ENCODE measurements at places on chromosomes 13 and 19.

DNA sequence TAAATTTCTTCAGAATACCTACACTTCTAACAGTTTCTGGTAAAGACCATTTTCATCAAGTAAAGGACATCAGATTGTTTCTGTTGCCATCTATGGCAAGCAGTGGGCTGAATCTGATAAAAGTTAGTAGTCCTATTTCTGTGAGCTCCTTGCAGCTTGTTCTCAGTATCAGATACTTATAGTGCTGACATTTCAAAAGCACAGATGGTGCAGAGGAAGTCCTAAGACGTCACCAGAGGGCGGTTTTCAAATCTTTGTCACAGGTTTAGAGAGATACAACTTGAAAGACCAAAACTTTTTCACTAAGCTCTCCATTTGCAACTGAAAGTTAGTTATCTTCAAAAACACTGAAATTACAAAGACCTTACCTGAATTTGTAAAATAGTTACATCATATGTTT lies 719.8 kb downstream of the SLITRK1 start:
- H3K27me3 ChIP-seq = no peaks in the 10 kb centered on the region
- H3K36me3 ChIP-seq = no peaks in the 10 kb centered on the region
- H3K27ac ChIP-seq = no peak overlapping the region

DNA sequence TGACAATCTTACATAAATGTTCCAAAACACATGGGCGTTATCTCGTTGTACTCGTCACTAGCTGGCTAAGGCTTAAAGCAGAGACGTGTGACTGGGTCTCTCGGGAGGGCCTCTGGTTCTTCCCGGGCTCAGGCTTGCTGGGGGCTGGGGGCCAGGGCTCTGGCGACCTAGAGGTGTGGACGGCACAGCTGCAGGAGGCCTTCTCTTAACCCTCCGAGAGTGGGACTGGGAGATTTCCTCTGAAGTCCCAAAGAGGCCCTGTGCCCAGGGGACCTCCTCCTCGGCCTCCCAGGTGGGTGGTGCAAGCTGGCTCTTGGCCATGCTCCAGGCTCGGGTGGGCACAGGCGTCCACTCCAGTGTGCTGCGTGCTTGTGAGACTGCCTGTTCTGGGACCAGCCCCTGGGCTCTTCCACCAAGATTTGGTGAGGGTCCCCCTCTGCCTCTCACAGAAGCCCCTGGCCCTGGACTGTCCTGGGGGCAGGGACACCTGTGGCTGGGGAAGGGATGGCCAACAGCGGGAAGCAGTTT lies 2.2 kb downstream of the CAPS start:
- no peaks in the 10 kb centered on the region for H3K4me1 ChIP-seq
- no peak overlapping the region for H3K4me3 ChIP-seq
- no peak for DNase-seq
- no peak overlapping the region for H3K27ac ChIP-seq
- peaks cover 2% of the 10 kb centered on the region for H3K36me3 ChIP-seq
- no peaks in the 10 kb centered on the region for H3K27me3 ChIP-seq

GRCh38 chr13:76894401-76895110 lies 8.4 kb upstream of the KCTD12 start:
- no peak for DNase-seq
- H3K36me3 ChIP-seq = peaks cover 5% of the 10 kb centered on the region
- peaks cover 5% of the 10 kb centered on the region for H3K27me3 ChIP-seq
- H3K27ac ChIP-seq = no peak overlapping the region
- no peak overlapping the region for H3K4me3 ChIP-seq

DNA sequence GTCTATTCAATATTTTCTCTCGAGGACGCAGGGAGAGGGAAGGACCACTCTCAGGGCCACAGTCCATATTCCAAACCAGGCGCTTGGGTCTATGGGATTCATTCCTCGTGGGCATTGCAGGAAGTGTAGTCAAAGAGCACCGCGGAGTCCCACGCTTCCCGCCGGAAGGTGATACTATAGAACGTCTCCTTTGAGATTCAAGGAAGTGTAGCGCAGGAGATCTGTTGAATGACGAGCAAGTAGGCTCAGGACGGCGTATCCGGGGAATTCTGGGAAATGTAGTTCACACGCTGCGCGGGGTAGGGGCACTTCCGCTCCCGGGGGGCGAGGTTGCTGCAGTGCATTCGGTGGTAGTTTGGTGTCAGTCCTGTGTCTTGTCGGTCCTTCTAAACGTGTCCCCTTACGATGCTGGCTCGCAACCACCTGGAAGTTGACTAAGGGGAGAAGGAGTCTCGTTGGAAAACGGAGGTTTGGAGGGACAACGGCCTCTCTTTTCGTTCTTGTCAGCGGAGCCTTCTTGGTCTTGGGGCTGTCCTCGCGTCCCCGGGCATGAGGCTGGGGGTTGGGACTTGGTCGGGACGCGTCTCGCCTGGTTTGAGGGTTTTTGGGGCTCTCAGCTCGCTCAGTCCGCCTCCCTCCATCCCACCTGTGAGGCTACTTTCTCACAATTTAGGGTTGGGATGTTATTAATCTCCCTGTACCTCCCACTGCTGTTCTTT lies at the start of gene ZNF284:
ZNF284 (plus strand) TSS at position 336 of the 719 bp plus-strand sequence. CDS start 4,231 bp downstream, outside the sequence.
- no peaks in the 10 kb centered on the region for H3K27me3 ChIP-seq
- H3K36me3 ChIP-seq = peaks cover 30% of the 10 kb centered on the region
- DNase-seq = peak; percentile 88
- peak within 1 kb of the TSS; percentile 83 for H3K27ac ChIP-seq

DNA sequence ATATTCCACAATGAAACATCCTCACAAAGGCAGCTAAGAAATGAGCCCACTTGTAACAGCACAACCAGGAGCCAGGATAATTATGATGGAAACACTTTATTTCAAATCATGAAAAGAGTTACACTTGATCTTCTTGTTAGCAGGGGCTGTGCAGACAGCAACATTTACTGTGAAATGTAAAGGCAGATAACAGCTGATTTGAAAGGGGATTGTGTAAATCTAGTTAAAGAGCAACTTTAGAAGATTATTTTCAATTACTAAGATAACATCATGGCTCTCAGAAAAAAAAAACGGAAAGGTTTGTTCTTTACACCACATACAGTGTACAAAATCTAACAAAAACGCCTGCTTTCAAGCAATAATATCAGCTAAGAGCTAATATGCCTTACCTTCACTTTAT lies 22.4 kb downstream of the ENOX1 start:
- H3K36me3 ChIP-seq = no peaks in the 10 kb centered on the region
- DNase-seq = no peak
- H3K4me3 ChIP-seq = no peak overlapping the region
- H3K4me1 ChIP-seq = no peaks in the 10 kb centered on the region

GRCh38 chr13:44969551-44970484 lies 19.5 kb downstream of the NUFIP1 start:
- no peak for DNase-seq
- no peaks in the 10 kb centered on the region for H3K27me3 ChIP-seq
- H3K4me3 ChIP-seq = no peak overlapping the region
- H3K27ac ChIP-seq = no peak overlapping the region
- peaks cover 1% of the 10 kb centered on the region for H3K4me1 ChIP-seq
- H3K36me3 ChIP-seq = peaks cover 22% of the 10 kb centered on the region

- H3K36me3 ChIP-seq = no peaks in the 10 kb centered on the region
- DNase-seq = no peak
- no peak overlapping the region for H3K4me3 ChIP-seq
These were observed 16.1 kb upstream of the MCF2L start for GRCh38 chr13:112952759-112953551.

GRCh38 chr19:17865364-17866311 lies 5.9 kb downstream of the RPL18A start:
- peaks cover 43% of the 10 kb centered on the region for H3K36me3 ChIP-seq
- no peak overlapping the region for H3K4me3 ChIP-seq
- peaks cover 23% of the 10 kb centered on the region for H3K4me1 ChIP-seq
- no peaks in the 10 kb centered on the region for H3K27me3 ChIP-seq
- peak; percentile 27 for DNase-seq

GRCh38 chr13:77267362-77267761 lies 59.5 kb downstream of the MYCBP2 start:
- no peak for DNase-seq
- no peaks in the 10 kb centered on the region for H3K27me3 ChIP-seq
- no peak overlapping the region for H3K4me3 ChIP-seq
- H3K4me1 ChIP-seq = no peaks in the 10 kb centered on the region
- H3K27ac ChIP-seq = no peak overlapping the region
- peaks cover 35% of the 10 kb centered on the region for H3K36me3 ChIP-seq

GRCh38 chr13:34750078-34750931 lies 191.8 kb upstream of the NBEA start:
- H3K27ac ChIP-seq = no peak overlapping the region
- no peaks in the 10 kb centered on the region for H3K36me3 ChIP-seq
- H3K27me3 ChIP-seq = peaks cover 13% of the 10 kb centered on the region
- no peaks in the 10 kb centered on the region for H3K4me1 ChIP-seq
- H3K4me3 ChIP-seq = no peak overlapping the region

- H3K4me1 ChIP-seq = no peaks in the 10 kb centered on the region
- H3K4me3 ChIP-seq = no peak overlapping the region
- H3K27me3 ChIP-seq = no peaks in the 10 kb centered on the region
These were observed 31.5 kb upstream of the FARP1 start for GRCh38 chr13:98111168-98112098.

DNA sequence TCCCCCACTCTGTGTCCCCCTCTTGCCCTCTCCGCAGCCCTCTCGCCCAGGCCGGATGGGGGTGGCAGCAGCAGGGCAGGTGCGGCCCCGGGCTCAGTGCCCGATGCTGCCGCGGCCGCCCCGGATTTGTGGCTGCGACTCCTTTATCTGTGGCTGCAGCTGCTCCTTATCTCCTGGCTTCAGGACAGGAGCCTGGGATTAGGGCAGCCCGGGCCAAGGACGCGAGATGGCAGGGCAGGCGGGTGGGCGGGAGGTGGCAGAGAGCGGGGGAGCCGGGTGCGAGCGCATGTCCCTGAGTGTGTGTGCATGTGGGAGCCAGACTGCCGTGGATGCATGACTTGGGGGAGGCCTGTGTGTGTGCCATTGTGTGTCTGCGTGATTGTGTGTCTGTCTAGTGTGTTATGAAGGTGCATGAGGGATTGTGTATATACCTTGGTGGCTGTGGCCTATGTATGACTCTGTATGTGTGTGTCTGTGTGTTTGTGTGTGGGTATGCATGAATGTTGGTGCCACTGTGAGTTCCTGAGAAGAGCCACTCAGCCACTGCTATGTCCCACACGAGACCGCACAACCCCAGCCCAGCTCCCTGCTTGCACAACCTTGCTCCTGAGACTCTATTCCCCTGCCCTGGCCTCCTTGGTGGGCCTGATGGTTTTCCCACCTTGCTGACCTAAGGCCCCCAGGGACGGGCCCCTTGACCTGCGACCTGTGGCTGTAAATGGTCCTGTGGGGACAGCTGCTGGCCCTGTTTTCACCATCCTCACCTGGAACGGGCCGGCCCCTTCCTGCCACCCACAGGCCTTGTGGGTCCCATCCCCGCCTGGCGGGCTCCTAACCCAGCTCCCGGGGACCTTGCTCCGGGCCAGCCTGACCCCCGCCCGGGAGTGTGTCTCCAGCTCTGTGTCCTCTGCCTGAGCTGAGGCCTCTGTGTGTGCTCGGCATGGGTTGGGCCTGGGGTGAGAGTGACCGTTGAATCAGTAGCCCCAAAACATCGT lies 5.3 kb upstream of the NRTN start:
- H3K4me1 ChIP-seq = peaks cover 21% of the 10 kb centered on the region
- no peak for DNase-seq

- no peak overlapping the region for H3K27ac ChIP-seq
- no peaks in the 10 kb centered on the region for H3K36me3 ChIP-seq
- H3K4me1 ChIP-seq = peaks cover 4% of the 10 kb centered on the region
- H3K4me3 ChIP-seq = no peak overlapping the region
- DNase-seq = no peak
- H3K27me3 ChIP-seq = peaks cover 26% of the 10 kb centered on the region
These were observed 3.1 kb downstream of the F10 start for GRCh38 chr13:113125506-113126264.

GRCh38 chr19:13899912-13900584 lies 5.9 kb downstream of the BRME1 start:
- DNase-seq = no peak
- H3K4me1 ChIP-seq = peaks cover 4% of the 10 kb centered on the region
- H3K4me3 ChIP-seq = no peak overlapping the region
- H3K27me3 ChIP-seq = no peaks in the 10 kb centered on the region
- H3K36me3 ChIP-seq = peaks cover 3% of the 10 kb centered on the region

GRCh38 chr19:48918071-48918470 lies 15.4 kb upstream of the DHDH start:
- no peak overlapping the region for H3K4me3 ChIP-seq
- no peaks in the 10 kb centered on the region for H3K4me1 ChIP-seq
- no peak for DNase-seq
- H3K27ac ChIP-seq = no peak overlapping the region
- H3K36me3 ChIP-seq = peaks cover 31% of the 10 kb centered on the region

- H3K27ac ChIP-seq = no peak overlapping the region
- H3K27me3 ChIP-seq = no peaks in the 10 kb centered on the region
- H3K4me3 ChIP-seq = no peak overlapping the region
These were observed 115.3 kb downstream of the NALCN start for GRCh38 chr13:101301053-101301452.

DNA sequence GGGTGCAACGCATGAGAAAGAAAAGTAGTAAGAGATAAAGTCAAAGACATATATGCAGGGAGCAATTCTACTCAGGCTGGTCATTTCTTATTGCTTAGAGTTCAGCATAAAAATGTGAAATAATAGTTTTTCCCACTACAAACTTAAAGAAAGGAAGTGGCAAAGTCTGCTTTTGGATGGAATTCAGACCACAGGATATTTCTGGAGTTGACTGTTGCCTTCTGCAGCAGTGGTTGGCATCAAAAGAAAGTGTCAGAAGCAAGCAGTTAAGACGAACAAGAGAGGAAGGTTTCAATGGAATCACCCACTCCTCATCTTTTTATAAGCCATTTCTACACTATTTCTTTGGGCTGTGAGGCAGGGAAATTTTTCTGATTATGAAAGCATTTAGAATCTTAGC lies 36.2 kb upstream of the TRPC4 start:
- H3K27me3 ChIP-seq = no peaks in the 10 kb centered on the region
- H3K4me1 ChIP-seq = no peaks in the 10 kb centered on the region
- H3K4me3 ChIP-seq = no peak overlapping the region
- no peaks in the 10 kb centered on the region for H3K36me3 ChIP-seq

DNA sequence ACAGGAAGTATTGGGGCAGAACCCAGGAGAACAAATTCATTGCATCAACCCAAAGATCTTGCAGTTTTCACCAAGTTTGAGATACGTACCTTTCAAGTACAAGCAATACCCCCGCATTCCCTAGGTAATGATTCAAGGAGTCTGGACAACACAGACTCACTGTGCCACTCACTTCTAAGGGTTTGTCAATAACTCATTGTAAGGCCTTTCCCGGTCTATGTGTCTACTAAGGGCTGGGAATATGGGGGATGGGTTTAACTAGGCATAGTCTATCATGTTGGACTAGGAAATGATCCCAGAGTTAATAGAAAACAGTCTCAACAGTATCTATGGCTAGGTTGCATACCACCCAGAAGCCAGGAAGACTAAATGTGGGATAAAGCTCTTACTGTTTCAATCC lies 8.3 kb upstream of the ITM2B start:
- no peak overlapping the region for H3K27ac ChIP-seq
- no peak overlapping the region for H3K4me3 ChIP-seq
- H3K4me1 ChIP-seq = peaks cover 48% of the 10 kb centered on the region
- no peaks in the 10 kb centered on the region for H3K36me3 ChIP-seq
- no peak for DNase-seq
- H3K27me3 ChIP-seq = no peaks in the 10 kb centered on the region
